Activated naive CD4-positive, alpha-beta T cell (primary cell): ENCODE measurements at places on chromosomes 1 and 21.

DNA sequence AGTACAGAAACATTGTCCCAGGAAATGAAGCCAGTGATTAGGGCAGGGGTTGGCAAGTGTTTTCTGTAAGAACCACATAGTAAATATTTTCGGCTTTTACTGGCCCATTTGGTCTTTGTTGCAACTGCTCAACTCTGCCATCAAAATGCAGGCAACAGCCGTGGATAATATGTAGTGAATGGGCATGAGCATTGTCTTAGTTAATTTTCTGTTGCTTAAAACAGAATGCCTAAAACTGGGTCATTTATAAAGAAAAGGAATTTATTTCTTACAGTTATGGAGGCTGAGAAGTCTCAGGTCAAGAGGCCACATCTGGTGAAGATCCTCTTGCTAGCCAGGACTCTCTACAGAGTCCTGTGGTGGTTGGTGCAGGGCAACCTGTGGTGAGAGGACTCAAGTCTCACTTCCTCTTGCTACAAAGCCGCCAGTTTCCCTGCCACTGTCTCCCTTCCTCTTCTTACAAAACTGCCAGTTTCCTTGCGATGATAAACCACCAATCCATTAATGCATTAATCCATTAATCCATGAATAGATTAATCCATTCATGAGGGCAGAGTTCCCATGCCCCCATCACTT is 166.4 kb downstream of the PSMG1 start:
- no peak for DNase-seq

GRCh38 chr1:204684206-204684570 is 1.4 kb downstream of the LRRN2 start:
- DNase-seq = no peak

GRCh38 chr1:116664366-116664977 is 3.1 kb downstream of the IGSF3 start:
- DNase-seq = no peak

DNA sequence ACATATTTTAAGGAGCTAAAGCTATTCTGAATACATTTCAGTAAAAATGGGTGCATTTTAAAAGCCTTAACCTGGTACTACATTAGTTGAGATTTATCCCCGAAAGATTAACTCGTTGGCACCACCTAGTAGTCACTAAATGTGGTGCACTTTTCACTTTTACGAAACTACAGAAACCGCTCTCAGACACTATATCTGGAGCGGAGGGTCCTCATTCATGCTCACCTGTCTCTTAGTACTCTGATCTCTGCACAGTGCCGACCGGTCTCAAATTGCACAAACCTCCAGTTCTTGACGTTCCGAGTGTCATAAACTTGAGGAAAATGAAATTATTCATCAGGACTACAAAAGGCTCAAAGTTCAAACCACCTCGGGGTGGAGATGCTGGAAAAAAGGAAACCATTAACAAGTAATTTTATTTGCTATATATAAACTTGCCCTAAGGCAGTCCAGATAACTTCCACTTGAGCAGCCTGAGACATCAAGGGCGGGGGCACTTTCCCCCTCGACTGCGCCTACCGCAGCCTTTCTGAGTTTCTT is 722 bp downstream of the LZIC start:
- DNase-seq = no peak

DNA sequence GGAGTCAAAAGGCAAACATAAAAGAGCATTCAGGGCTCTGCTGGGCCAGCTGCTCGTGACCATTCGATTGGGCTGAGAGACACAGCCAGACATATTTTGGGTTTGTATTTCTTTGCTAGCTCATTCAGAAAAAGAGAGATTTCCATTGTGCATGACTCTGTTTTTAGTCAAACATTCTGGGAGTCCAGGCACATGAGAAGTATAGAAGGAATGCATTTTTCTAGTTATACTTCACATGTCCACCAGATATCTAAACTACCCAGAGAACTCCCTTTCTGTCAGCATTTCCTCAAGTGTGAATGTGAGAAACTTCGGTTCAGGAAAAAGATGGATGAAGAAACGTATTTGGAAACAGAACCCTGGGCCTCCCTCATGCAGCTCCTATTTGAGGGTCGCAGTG is 6.3 kb upstream of the KCNE1 start:
- no peak for DNase-seq

DNA sequence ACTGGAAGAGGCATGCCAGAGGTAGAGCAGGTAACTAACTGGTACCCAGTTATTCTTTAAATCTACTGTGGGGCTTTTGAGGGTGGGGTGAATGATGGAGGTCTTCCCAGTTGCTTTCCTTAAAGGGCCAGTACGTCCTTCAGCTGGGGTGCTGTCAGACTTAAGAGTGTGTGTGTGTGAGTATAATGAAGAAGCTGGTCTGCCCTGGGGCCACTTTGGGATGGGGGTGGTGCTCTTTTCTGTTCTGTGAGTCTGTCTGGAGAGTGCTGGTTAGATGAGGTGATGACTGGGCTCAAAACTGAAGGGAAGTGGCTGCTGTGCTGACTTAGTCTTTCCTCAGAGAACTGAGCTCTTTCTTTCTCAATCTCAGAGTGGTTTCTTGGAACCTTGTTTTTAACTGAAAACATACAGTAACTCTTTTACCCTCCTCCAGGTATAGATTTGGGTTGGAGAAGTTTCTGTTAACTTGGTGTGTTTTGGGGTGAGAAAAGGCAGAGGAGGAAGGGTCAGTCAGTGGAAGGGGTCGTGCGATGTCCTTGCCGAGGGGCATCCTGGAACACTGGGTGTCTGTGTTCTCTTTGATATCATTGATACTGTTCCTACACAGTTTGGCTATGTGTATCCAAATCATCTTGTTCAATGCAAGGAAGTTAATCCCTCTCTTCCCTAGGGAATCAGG is 746 bp downstream of the MACF1 start:
- DNase-seq = peak; percentile 20

- no peak for DNase-seq
Measured at GRCh38 chr1:246599315-246599714, 33.1 kb downstream of the CNST start.

DNA sequence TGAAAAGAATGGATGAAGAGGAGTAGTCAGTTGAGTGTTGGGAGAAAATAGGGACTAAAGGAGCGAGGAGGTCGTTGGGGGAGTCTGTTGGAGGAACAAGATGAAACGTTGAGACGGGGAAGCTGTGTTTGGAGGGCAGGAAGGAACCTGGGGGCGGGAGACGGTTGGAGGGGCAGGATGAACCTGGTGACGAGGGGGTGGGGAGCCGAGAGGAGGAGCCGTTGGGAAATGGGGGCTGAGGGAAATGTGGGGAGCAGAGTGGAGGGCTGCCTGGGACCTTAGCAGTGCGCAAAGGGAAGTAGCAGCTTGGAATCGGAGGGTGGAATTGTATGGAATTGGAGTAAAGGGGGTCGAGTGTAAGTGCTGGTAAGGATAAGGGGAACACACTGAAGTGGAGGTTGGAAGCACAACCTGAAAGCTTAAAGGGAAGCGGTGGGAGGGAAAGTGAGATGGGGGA is 630 bp downstream of the MTF2 start:
- DNase-seq = no peak

GRCh38 chr1:220113136-220113695 is 19.3 kb downstream of the IARS2 start:
- no peak for DNase-seq

GRCh38 chr1:243270097-243270864 is 14.4 kb downstream of the SDCCAG8 start:
- DNase-seq = no peak

- no peak for DNase-seq
Measured at GRCh38 chr1:165726169-165726568, 27.8 kb upstream of the ALDH9A1 start.

DNA sequence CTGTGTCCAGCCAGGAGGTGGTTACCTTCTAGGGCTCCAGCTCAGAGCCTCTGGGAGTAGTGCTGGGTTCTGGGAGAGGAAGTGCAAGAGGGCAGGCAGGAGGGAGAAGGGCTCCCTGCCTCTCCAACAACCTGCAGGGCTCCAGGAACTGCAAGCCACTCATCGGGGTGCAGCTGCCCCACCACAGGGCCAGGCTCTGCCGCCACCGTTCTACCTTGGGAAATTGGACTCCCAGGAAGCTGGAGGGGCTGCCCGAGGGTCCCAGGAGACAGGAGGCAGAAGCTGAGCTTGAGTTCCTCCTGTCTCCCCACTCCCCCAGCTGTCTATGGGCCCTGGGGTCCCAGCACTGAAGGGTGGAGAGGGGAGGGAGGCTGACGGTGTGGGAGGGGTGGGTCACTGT is 7.4 kb upstream of the PRDM16 start:
- DNase-seq = no peak

DNA sequence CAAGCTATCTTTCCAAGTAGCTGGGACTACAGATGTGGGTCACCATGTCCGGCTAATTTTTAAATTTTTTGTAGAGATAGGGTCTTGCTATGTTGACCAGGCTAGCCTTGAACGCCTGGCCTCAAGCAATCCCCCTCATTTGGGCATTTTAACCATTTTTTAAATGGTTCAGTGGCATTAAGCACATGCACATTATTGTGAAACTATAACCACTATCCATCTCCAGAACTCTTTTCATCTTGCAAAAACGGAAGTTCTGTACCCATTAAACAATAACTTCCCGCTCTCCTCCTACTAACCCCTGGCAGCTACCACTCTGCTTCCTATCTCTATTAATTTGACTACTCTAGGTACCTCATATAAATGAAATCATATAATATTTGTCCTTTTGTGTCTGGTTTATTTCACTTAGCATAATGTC is 4.8 kb upstream of the IL6R start:
- DNase-seq = no peak

- DNase-seq = no peak
Measured at GRCh38 chr1:234896477-234897389, 231.9 kb downstream of the TOMM20 start.

DNA sequence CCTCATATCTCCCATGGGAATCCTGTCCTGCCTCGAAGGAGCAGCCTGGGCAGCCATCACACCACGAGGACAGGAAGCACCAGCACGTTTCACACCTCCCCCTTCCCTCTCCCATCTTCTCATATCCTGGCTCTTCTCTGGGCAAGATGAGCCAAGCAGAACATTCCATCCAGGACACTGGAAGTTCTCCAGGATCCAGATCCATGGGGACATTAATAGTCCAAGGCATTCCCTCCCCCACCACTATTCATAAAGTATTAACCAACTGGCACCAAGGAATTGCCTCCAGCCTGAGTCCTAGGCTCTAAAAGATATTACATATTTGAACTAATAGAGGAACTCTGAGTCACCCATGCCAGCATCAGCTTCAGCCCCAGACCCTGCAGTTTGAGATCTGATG is 8.7 kb downstream of the SLAMF8 start:
- no peak for DNase-seq

DNA sequence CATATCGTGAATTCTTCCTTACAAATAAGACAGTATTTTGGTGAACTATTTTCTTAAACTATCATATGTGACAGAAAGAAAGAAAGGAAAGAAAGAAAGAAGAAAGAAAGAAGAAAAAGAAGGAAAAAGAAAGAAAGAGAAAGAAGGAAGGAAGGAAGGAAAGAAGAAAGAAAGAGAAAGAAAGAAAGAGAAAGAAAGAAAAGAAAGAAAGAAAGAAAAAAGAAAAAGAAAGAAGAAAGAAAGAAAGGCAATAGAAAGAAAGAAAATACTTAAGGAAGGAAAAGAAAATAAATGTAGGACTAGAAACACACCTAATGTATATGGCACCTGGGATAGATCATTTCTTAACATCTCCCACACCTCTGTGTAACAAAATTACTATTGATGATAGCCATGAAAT is 120.4 kb downstream of the PLA2G4A start:
- DNase-seq = no peak

DNA sequence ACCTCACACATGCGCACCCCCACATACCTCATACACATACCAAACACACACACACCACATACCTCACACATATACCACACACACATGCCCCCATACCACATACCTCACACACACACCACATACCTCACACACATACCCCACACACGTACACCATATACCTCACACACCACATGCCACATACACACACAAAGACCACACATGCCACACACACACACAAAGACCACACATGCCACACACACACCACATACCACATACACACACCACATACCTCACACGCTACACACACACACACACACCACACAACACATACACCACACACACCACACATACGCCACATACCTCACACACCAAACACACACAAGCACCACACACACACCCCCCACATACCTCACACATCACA is 30.0 kb downstream of the HIVEP3 start:
- DNase-seq = no peak

- DNase-seq = no peak
Measured at GRCh38 chr1:239840790-239841189, 250.9 kb upstream of the FMN2 start.

GRCh38 chr1:39973503-39974135 is 18.7 kb downstream of the MFSD2A start:
- DNase-seq = peak; percentile 62

DNA sequence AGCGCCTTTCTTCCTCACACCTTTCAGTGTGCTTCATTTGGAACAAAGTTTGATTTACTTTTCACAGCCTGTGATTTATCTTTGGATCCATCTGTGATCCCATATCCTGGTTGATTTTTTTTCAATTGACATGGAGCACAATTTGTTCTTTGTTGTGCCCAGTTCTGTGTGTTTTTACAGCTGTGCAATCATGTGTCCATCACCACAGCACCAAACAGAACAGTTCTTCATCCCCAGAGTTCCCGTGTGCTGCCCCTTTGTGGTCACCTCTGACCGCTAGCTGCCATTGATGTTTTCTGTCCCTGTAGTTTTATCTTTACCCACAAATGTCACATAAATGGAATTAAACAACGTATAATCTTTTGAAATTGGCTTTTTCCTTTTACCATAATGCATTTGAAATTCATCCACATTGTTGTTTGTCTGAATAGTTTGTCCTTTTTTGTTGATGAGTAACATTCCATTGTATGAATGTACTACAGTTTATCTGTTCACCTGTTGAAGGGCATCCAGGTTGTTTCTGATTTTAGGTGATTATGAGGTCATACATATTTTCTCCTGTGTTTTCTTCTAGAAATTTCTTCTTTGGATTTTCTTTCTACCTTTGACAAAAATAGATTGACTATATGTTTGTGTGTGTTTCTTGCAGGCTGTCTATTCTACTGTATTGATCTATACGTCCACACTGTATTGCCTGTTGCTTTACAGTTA is 17.4 kb downstream of the MIGA1 start:
- no peak for DNase-seq

- DNase-seq = no peak
Measured at GRCh38 chr1:229365569-229365968, 22.7 kb upstream of the CCSAP start.

DNA sequence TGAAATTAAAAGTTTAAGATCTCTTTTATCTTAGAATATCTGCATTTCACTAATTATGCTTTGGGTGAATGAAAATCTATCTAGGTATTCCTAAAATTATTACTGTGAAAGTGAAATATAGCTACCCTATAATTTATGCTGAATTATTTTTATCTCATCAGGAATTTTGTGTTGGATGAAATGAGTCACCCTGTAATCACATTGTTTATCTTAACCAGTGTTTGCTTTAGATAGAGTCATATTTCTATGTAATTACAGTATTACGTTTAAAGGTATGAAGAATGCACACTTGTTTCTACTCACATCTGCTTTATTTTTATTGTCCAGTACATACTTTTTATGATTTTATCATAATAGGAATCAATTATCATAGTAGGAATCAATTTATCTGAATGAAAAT is 249.2 kb downstream of the NCAM2 start:
- DNase-seq = no peak

GRCh38 chr1:36520771-36521420 is 38.2 kb upstream of the CSF3R start:
- DNase-seq = no peak
